Fibroblast of skin of scalp (primary cell): ENCODE measurements at places on chromosomes 6 and 20.
A peak's percentile ranks its signal among the peaks of the same experiment; 100 is the strongest.

DNA sequence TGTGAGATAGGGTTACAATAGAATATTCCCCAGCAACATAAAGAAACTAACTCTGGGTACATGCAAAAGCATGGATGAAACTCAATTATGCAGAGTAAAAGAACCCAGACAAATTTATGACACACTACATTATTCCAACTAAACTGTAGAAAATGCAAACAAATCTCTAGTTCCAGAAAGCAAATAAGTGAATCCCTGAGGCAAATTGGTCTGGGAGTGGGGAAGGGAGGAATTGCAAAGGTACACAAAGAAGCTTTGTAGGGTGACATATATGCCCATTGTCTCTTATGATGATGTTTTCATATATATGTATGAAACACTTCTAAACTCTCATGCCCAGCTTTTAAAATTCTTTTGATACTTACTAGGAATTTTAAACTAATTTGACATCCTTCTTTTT is 266.0 kb downstream of the CDKAL1 start:
- no peak for DNase-seq

- peak; percentile 20 for DNase-seq
Measured at GRCh38 chr20:32484225-32484957, 100.7 kb downstream of the NOL4L start.

GRCh38 chr20:58981628-58982364 is 740 bp downstream of the NELFCD start:
- peak; percentile 17 for DNase-seq

- no peak for DNase-seq
Measured at GRCh38 chr20:57746201-57746600, 36.4 kb upstream of the PMEPA1 start.

DNA sequence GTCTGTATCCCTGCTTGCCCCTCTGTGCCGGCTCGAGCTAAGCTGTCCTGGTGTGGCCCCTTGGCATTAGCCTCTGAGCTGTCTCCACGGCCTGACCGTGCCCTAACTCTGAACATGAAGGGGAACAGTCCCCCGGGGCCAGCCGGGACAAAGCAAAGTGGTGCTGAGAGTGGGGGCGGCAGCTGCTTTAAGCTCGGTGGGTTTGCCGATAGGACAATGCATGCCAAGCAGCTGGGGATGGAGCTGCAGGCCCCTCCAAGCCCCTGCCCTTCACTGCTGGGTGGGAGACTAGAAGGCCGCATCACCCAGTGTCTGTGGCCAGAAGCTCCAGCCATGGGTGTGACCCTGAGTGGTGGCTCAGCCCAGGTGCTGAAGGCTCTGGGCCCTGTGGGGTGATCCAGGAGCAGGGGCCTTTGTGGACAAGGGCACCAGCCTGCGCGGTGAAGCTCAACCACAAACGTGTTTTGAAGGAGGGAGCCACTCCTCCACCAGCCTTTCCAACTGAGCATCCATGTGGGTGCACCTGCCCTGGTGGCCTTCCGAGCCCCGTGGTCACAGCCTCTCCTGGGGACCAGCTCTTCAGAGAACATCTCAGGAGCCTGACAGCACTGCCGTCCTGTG is 242.5 kb downstream of the ERMARD start:
- no peak for DNase-seq

DNA sequence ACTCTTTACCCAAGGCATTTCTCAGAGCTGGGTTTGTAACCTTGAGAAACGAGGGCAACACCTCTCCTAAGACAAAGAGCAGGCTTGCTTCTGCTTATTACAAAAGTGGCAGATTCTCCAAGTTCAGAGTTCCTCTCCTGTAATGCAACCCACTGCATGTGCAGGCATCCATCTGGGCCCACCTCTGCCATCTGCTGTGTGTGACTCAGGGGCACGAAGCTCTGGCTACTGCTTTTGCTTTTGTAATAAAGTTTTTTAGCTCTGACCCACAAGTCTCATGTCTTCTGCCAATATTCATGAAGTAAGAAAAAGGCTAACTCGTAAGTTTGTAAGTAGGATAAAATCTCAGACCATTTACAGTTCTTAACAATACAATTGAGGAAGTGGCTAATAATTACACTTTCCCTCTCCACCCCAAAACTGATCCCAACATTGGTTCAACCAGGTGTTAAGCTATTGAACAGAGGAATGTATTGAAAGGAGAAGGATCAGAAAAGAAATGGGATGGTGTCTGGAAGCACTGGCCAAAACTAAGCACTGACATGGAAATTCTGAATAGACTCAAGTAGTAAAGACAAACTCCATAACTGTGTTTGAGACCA is 51.7 kb upstream of the SMLR1 start:
- DNase-seq, result no peak

- DNase-seq, result no peak
Measured at GRCh38 chr6:4368649-4369048, 233.3 kb upstream of the ECI2 start.

DNA sequence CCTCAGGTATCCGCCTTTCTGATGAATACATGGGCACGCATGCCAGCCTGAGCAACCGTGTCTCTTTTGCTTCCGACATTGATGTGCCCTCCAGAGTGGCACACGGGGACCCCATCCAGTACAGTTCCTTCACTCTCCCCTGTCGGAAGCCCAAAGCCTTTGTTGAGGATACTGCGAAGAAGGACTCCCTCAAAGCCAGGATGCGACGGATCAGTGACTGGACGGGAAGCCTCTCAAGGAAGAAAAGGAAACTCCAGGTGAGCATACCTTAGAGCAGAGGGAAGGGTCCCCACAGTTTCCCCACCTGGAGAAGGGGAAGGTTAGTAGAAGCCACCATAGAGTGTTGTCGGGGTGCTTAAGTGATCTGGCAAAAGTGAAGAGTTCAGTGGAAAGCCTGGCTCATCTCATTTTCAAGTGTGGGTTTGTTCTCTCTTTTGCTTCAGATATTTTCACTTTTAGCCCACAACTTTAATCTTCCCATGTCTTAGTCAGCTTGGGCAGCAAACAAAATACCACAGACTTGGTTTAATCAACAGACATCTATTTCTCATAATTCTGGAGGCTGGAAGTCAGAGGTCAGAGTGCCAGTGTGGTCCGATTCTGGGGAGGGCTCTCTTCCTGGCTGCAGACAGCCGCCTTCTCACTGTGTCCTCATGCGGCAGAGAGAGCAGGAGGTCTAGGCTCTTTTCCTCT is 133.5 kb upstream of the CLDN20 start:
- no peak for DNase-seq

DNA sequence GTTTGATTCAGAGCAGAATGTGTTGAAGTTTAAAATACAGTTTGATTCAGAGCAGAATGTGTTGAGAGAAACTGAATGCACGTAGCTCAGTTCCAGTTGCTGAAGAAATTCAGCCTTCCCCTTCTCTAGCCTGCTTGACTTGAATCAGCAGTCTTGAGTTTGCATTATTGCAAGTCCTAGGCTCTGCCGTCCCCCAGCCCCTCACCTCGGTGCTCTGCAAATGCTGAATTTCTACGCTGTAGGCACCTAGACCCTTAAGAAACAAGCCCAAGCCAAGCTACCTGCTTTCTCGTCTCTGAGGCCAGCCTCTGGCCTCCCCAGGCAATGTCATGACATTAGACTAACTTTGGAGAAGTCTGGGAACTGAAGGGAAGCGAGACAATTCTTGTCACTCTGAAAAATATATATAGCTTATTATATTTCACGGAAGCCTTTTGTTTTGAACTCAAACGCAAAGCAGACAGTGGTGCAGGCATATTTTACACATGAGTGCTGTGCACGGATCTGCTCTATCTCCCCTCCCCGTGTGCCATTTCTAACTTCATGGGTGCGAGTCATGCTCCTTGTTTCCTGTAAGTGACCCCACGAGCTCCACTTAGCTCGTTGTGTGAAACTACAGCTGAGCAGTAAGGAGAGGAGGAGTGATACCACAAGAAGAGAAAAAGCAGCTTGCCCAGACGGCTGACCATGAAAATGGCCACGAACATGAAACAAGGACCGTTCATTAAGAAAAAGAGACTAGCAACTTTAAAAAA is 71.4 kb upstream of the DUSP22 start:
- DNase-seq, result peak; percentile 40

DNA sequence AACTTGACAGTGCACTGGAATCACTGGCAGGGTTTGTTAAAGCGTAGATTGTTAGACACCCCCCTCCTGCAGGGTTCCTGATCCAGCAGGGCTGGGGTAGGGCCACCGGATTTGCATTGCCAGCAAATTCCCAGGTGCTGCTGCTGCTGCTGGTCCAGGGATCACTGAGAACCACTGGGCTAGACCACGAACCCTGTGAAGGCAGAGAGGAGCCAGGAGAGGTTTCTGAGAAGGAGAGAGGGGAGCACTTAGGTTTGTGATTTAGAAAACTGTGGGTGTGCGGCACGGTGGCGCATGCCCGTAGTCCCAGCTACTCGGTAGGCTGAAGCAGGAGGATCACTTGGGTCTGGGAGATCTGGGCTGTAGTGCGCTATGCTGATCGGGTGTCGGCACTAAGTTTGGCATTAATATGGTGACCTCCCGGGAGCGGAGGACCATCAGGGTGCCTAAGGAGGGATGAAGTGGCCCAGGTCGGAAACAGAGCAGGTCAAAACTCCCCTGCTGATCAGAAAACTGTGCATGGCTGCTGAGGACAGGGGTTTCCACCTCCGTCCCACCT is 53.6 kb upstream of the FAM83D start:
- no peak for DNase-seq

DNA sequence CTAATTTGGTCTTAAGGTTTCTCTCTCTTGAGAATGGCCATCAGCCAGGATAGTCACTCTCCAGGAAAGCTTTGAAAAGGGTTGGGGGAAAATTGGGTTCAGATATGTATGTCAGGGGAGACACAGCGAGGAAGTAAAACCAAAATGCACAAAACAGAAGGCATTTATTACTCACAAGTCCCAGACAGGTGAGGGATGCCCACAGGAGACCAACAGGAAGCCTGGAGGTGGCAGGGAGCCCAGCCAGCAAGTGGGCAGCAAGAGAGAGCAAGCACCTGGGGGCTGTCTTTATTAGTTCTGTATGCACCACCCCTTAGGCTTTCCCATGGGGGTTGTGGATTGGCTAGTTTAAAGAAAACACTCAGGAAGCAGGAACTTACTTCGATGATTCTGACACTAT is 707.7 kb downstream of the KIF16B start:
- no peak for DNase-seq

- DNase-seq, result no peak
Measured at GRCh38 chr6:81517455-81517854, 235.0 kb downstream of the TENT5A start.

DNA sequence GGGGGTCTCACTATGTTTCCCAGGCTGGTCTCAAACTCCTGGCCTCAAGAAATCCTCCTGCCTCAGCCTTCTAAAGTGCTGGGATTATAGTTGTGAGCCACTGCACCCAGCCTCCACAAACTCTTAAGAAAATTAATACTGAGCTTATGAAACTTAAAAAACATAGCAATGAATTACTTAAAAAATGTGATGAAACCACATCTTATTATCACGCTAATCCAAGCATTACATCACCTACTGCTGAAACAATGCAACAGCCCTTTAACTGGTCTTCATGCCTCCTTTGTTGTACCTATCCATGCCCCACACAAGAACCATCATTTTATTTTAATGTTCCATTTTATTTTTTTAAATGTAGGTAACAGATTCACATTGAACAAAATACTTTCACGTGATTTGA is 24.9 kb downstream of the SESN1 start:
- DNase-seq, result peak; percentile 22

DNA sequence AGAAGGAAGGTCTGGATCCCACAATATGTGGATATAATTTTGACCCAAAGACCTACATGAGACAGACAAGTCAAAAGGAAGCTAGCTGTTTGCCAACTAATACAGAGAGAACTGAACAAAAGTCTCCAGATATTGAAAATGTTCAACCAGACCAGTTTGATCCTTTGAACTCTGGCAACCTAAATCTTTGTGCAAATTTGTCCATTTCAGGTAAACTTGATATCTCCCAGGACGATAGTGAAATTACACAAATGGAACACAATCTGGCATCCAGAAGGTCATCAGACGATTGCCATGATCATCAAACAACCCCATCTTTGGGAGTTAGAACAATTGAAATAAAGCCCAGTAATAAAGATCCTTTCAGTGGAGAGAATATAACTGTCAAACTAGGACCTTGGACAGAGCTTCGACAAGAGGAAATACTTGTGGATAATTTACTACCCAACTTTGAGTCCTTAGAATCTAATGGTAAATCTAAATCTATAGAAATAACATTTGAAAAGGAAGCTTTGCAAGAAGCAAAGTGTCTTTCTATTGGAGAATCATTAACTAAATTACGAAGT is 41.9 kb upstream of the SDHAF4 start:
- peak; percentile 2 for DNase-seq

DNA sequence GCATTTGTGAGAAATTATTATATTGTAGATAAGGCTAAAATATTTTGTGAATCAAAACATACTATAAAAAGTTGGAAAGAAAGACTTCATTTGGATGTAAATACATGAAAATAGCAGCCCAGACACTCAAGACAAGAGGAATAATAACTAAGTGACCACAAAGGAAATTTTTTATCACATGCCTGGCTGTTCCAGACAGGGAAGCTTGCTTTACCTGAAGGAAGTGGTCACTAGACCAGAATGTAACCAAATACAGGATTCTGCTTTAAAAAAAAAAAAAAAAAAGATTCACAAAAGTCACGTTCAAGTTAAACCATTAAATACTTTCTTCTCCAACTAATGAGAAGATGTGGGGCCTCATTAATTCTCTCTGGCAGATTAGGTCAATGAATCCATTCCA is 9.3 kb upstream of the HLA-DQB2 start:
- no peak for DNase-seq

DNA sequence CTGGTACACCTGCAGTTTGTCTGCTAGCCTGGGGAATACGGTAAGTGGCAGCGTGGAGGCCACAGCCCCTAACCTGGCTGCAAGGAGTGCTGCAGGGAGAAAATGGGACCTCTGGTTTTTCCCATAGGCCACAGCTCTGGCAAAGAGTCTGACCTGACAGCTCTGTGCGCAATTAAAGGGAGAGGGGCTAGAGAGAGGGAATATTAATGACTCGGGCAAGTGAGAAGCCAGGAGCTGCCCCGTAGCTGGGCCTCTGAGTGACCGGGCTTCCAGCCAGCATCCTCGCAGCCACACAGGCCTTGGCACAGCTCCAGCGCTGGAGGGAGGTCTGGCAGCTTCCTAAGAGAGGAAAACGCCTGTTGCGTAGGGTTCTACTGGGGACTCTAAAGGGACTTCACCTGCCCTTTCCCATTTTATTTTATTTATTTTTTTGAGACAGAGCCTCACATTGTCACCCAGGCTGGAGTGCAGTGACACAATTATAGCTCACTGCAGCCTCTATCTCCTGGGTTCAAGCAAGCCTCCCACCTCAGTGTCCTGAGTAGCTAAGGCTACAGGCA is 18.2 kb upstream of the OCSTAMP start:
- peak; percentile 75 for DNase-seq

- no peak for DNase-seq
Measured at GRCh38 chr6:41193171-41193734, 7.7 kb downstream of the TREML2 start.

- DNase-seq, result no peak
Measured at GRCh38 chr20:51978070-51978501, 175.8 kb upstream of the SALL4 start.

DNA sequence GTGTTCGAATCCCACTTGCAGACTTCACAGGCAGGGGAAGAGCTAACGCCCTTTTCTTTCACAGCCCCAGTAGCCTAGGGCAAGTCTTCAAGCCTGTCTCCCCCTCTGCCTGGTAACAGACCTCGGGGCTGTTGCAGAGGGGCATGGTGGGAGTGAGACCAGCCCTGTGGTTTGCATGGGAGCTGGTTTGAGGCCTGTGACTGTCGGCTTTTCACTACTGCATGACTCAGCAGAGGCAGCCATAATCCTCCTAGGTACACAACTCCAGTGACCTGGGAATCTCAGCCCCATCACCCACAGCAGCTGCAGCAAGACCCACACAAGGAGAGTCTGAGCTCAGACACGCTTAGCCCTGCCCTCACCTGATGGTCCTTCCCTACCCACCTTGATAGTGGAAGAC is 55.3 kb upstream of the POPDC3 start:
- no peak for DNase-seq

GRCh38 chr6:32679492-32679891 is 13.0 kb upstream of the HLA-DQB1 start:
- DNase-seq, result no peak
